Body of pancreas (tissue), 4 donors: ENCODE measurements at places on chromosomes 4 and X. TPM values are rescaled to one million over a fixed set of nuclear protein-coding genes. Genes with fewer than 3 reads are reported as not detected.

- DNase-seq: no peak
Observed at GRCh38 chr4:181756451-181757095, 486.6 kb upstream of the TENM3 start.

- no peak for DNase-seq
Observed at GRCh38 chr4:4869731-4870571, 10.5 kb downstream of the MSX1 start.

DNA sequence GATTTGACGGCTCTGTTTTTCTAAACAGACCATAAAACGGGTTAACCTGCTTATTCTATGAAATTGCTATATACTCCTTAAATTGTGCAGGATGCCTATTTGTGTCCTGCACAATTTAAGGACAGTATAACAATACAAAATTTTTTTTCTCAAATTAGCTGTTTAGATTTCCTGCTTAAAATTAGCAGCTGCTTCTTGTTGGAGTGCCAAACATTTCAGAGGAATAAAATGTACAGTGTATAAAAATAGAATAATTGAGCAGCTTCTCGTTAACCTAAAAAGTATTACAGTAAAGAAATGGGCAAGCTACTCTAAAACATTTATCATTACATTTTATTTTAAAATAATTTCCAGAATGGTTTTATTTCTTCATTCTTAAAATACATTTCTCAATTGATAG, 100.5 kb downstream of the PPA2 start:
- no peak for DNase-seq

DNA sequence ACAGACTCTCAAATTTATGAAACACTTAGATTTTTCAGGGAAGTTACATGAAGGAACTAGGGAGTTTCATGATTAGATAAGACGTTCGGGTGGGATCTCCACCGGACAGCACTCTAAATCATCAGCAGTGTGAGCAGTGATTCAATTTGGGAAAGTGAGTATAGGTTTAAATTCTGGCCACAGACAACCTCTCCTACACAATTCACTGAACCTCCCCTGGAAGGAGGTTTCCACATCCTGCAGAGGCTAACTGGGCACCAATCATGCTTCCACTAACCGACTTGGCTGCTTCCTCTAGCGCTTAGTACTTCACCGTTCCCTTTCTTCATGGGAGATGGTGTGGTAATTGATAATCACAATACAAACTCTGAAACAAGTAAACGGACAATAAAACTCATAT, 5.6 kb downstream of the CXCL9 start:
- DNase-seq: no peak

GRCh38 chrX:155031657-155032056, 5.0 kb downstream of the FUNDC2 start:
- no peak for DNase-seq

- DNase-seq: peak; percentile 25
Observed at GRCh38 chr4:140188975-140189374, 35.0 kb upstream of the MAML3 start.

DNA sequence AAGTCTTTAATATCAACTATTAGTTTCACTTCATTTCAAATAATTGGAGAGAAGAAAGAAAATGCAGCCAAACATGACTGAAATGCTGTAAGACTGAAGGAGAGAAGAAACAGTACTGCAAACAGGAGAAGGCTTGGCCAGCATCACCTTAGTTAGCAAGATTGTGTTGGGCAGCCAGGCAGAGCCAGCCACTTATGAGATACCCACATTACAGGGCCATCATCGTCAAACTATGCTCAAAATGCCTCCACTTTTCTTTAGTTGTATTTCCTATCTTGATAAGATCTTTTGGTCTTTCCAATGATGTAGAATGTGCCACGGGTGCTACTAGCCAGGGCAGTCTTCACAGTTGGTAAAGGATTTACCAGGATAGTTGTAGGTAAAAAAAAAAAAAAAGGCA, 10.9 kb upstream of the IRF2 start:
- DNase-seq: no peak

DNA sequence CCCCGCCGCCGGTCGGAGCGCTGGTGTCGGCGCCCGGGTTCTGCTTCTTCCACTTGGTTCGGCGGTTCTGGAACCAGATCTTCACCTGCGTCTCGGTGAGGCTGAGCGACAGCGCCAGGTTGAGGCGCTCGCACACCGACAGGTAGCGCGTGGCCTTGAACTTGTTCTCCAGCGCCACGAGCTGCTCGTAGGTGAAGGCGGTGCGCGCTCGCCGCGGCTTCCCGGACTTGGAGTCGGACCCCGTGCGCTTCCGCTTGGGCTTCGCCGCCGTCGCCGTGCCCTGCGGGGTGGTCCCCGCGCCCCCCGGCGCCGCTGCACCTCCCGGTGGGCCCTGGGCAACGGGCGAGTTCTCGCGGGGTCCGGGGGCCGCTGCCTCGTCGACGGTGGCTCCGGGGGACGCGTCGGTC, 3.1 kb downstream of the NKX1-1 start:
- no peak for DNase-seq

GRCh38 chrX:53992589-53992988, 51.7 kb downstream of the PHF8 start:
- no peak for DNase-seq

- DNase-seq: no peak
Observed at GRCh38 chrX:35098419-35098818, 155.8 kb downstream of the FAM47B start.

- DNase-seq: no peak
Observed at GRCh38 chr4:102543030-102543928, 42.1 kb downstream of the NFKB1 start.

The RAI2 gene
- 4.9 TPM for total RNA-seq

The TCEAL2 gene
- total RNA-seq: 1.3 TPM

The ARX gene
- total RNA-seq: not detected
